ENCODE measurements at places on chromosomes 7 and 10. TPM values are rescaled to one million over a fixed set of nuclear protein-coding genes. Genes with fewer than 3 reads are reported as not detected.

The NAT16 gene
- not detected for total RNA-seq

The CACNA2D1 gene
- 1.4 TPM for total RNA-seq

The SFRP4 gene
- 0.42 TPM for total RNA-seq

The NPC1L1 gene
- 0.11 TPM for total RNA-seq

The C10orf105 gene
- not detected for total RNA-seq

The SYT15 gene
- 0.62 TPM for total RNA-seq

The GIMAP2 gene
- total RNA-seq, result 6.9 TPM

GRCh38 chr10:14084875-14085274 is 245.8 kb downstream of the FRMD4A start:
- no peaks in the 10 kb centered on the region for H3K4me1 ChIP-seq
- no peak overlapping the region for H3K27ac ChIP-seq
- no peaks in the 10 kb centered on the region for H3K36me3 ChIP-seq
- H3K27me3 ChIP-seq, result no peaks in the 10 kb centered on the region

DNA sequence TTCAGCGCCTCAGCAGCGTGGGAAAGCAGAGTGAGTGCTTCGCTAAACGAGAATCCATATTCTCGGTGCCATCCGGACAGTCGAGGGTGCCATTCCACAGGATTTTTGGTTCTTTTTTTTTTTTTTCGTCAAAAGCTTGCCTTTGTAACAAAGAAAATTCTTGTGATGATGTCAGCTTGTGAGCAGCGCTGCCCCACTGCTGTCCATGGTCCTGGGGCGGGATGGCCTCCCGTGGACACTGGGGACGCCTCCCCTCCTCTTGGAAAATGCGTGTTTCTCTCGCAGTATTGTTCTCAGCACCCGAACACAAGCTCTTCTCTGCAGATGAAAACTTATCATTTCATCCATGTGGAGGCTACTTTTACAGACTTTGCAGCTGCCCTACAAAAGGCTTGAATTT is 477.4 kb downstream of the TCERG1L start:
- no peak overlapping the region for H3K4me3 ChIP-seq
- H3K4me1 ChIP-seq, result no peaks in the 10 kb centered on the region
- no peak overlapping the region for H3K27ac ChIP-seq
- H3K27me3 ChIP-seq, result no peaks in the 10 kb centered on the region

GRCh38 chr7:155992538-155992937 is 180.3 kb upstream of the SHH start:
- peaks cover under 1% of the 10 kb centered on the region for H3K27me3 ChIP-seq
- H3K36me3 ChIP-seq, result no peaks in the 10 kb centered on the region
- H3K4me1 ChIP-seq, result no peaks in the 10 kb centered on the region
- no peak overlapping the region for H3K4me3 ChIP-seq

DNA sequence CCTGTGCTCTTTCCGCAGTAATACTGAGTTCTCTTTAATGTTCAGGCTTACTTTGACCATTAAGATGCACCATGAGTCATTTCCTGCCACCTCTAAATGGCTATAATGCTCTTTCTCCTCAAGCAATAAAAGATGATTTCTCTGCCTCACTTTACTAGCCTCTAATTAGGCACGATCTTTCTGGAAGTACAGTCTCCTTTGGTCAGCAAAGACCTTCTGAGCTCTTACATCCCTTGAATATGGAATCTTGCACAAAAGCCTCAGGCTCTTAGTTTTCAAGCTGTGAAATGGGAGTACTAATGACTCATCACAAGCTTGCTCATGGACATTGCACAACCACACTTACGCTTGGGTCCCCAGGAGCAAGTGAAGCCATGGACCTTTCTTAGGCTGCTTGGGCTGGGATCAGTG is 85.9 kb downstream of the FRMD4A start:
- no peaks in the 10 kb centered on the region for H3K4me1 ChIP-seq
- H3K27ac ChIP-seq, result no peak overlapping the region
- H3K27me3 ChIP-seq, result no peaks in the 10 kb centered on the region
- H3K4me3 ChIP-seq, result no peak overlapping the region
- H3K36me3 ChIP-seq, result no peaks in the 10 kb centered on the region

DNA sequence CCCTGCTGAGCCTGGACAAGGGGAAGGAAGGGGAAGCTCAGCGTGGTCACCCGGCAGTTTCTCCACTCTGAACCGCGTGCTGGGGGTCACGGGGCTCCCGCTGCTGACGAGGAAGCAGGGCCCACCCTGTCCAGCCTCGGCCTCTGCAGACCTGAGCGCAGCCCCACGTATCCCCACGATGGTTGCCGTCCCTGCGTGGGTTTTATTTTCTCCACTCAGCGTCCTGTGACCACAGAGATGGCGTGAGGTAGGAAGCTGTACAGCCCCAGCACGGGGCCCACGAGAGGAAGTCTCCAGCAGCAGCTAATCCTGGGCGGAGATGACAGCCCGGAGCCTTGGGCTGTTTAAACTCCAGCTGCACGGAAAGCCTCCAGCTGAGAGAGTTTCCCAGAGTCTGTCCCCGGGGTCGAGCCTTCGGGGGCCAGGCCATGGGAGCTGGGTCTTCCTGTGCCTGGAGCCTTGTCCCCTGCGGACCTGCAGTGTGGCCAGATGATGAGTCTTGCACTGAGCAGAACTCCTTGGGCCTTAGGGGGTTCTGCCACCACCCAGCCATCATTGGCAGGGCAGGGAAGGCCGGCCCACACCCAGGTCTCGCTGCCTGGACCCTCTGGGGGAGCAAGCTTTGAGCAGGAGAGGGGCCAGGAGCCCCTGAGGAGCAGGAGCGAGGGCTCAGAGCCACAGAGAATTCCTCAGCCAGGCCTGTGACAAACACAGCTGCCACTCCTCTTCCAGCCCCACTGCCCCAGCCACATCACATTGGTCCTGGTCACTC is 72.8 kb upstream of the FAM20C start:
- no peaks in the 10 kb centered on the region for H3K4me1 ChIP-seq
- peak; percentile 33 for DNase-seq
- no peaks in the 10 kb centered on the region for H3K27me3 ChIP-seq
- H3K36me3 ChIP-seq, result no peaks in the 10 kb centered on the region
- H3K27ac ChIP-seq, result peak overlapping the region; percentile 22

- no peaks in the 10 kb centered on the region for H3K4me1 ChIP-seq
- no peak for DNase-seq
- no peak overlapping the region for H3K27ac ChIP-seq
- no peaks in the 10 kb centered on the region for H3K36me3 ChIP-seq
These were observed 11.4 kb downstream of the NPVF start for GRCh38 chr7:25216837-25217236.

GRCh38 chr10:103968441-103969391 is 1.8 kb downstream of the SLK start:
- peak overlapping the region; percentile 77 for H3K4me3 ChIP-seq
- no peaks in the 10 kb centered on the region for H3K36me3 ChIP-seq
- peak overlapping the region; percentile 90 for H3K27ac ChIP-seq
- DNase-seq, result no peak
- H3K4me1 ChIP-seq, result peaks cover 3% of the 10 kb centered on the region
- no peaks in the 10 kb centered on the region for H3K27me3 ChIP-seq

DNA sequence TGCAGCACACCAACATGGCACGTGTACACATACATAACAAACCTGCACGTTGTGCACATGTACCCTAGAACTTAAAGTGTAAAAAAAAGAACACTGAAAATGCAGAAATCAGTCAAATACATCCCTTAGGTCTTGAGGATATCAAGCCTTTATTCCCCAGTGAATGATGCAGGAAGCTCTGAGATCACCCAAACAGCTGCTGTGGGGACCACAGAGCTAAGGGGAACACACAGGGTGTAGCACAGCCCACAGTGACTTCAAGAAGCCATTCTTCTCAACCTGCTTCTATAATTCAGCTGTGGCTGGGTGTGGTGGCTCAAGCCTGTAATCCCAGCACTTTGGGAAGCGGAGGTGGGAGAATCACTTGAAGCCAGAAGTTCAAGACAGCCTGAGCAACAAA is 314.9 kb downstream of the CALN1 start:
- H3K27ac ChIP-seq, result no peak overlapping the region
- H3K36me3 ChIP-seq, result no peaks in the 10 kb centered on the region
- no peaks in the 10 kb centered on the region for H3K27me3 ChIP-seq
- H3K4me3 ChIP-seq, result no peak overlapping the region
- no peak for DNase-seq
- no peaks in the 10 kb centered on the region for H3K4me1 ChIP-seq

DNA sequence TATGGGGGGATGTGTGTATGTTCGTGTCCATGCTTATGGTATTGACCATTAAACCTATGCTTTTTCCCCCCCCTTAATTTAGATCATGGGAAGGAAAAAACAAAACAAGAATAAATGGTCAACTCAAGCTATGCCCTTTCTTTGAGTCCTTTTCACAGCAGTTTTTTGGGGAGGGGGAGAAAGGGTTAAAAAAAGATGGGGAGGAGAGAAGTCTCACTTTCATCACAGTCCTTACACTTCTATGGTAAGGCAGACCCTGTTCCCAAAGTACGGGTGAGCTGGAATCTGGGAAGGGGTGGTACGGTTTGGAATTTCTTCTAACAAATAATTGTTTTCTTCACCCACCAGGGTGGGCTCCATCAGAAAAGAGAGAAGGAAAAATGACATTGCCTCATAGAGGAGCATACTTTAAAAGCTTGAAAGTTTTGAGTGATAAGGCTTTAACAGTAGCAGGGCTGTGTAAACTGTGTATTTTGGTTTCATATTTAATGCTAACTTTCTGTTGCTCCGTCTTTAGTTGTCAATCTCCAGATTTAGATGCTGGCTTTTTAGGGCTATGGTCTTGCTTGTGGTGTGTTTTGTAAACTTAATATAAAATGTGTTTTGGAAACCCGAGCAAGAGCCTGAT is 180.1 kb downstream of the TCF7L2 start:
- no peak overlapping the region for H3K4me3 ChIP-seq
- H3K4me1 ChIP-seq, result no peaks in the 10 kb centered on the region
- no peaks in the 10 kb centered on the region for H3K36me3 ChIP-seq
- H3K27ac ChIP-seq, result no peak overlapping the region
- no peak for DNase-seq
- no peaks in the 10 kb centered on the region for H3K27me3 ChIP-seq

DNA sequence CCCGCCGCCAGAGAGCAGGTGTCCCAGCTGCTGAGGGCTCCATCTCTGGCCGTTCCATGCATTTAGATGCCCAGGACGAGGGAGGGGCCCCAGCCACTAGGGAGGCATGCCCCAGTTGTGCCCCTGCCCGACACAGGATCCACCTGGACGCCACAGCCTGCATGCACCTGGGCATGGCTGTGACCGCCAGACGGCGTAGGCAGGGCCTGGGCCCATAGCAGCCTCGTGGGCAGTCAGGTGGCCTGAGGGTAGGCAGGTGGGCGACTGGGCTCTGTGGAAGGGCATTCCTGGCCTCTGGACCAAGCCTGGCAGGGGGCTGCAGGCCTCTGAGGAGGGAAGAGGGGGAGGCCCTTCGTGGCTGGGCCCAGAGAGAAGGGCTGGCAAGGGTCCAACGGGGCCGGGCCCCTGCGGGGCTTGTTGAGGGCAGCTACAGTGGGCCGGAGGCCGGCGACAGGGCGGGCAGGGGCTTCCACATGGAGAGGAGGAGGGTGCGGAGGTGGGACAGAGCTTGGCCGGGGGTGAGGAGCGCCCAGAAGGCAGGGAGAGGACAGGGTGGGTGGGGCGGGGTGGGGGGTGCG is 76.0 kb upstream of the NKX6-2 start:
- no peak for DNase-seq
- no peak overlapping the region for H3K4me3 ChIP-seq
- H3K4me1 ChIP-seq, result no peaks in the 10 kb centered on the region
- H3K27me3 ChIP-seq, result no peaks in the 10 kb centered on the region
- H3K36me3 ChIP-seq, result no peaks in the 10 kb centered on the region

DNA sequence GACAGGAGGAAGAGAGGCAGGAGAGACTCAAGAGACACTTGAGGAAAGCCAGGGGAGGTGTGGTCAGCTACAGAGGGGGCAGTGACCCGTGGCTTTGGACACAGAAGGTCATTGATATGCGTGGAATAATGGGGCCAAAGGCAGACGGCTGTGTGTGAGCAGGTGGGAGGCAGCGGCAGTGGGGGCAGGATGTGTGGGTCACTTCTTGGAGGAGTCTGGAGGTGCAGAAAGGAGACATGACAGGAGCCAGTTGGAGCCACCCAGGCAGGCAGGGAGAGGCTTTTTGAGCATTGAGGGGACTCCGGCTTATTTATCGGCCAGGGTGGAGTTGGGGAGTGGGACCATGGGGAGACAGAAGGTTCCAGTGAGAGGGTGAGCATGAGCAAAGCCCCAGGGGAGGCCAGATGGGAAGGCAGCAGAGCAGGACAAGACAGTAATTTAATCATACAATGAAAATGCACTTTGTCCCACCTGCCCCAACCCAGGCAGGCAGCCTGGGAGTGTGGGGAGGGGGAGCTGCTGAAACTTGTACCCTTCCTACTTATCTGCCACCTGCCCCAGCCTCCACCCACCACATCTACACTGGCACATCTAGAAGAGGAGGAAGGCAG is 5.0 kb downstream of the LDB3 start:
- no peaks in the 10 kb centered on the region for H3K36me3 ChIP-seq
- no peak overlapping the region for H3K27ac ChIP-seq
- H3K4me3 ChIP-seq, result no peak overlapping the region
- peaks cover 5% of the 10 kb centered on the region for H3K4me1 ChIP-seq

DNA sequence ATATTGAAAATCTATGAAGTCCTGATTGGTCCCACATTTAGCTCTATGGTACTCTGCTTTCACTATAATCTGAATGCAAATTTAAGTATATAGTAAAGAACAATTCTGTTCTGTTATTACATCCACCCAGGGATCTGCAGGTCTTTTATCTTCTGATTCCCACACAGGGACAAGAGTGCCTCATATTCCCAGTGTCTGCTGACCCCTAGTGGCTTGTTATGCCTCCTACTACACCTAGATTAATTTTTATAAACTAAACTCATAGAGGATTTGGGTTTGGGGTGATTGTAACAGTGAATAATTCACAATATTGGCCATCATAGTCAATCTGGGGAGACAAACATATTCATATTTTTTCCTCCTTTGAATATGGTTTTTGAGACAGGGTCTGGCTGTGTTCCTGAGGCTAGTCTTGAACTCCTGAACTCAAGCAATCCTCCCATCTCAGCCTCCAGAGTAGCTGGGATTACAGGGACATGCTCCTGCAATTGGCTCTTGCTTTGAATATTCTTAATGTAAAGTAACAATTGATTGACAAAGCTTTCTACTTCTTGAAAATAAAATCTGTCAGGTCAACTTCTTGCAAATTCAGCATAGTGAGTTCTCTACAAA is 282.1 kb downstream of the KCND2 start:
- peak; percentile 25 for DNase-seq
- no peak overlapping the region for H3K4me3 ChIP-seq

DNA sequence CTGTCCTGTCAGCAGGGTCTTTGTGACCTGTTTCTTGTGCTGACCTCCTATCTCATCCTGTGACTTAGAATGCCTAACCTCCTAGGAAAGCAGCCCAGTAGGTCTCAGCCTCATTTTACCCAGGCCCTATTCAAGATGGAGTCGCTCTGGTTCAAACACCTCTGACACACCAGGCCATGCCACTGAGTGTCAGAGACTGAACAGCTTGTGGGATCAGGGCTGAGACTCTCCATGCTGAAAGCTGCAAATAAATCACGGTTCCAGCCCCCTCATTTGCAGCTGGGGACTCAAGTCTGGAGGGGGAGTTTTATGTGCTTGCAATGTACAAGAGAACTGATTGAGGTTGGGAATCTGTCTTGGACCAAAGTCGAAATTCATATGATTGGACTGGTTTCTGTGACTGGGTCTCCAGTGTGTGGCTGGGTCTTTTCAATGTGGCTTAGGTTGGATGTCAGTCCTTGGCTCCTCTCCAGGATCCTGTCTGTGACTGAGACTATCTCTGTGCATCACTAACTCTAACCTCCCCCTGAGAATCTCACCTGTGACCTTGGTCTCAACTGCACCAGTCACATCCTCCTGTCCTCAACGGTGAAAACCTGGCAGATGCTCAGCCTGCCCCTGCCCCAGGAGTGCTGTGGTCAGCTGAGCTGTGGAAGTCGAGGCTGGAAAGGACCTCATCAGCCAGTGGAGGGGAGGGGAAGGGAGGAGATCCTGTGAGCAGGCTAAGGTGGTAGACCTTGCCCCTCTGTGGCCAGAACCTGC is 11.7 kb downstream of the PRF1 start:
- DNase-seq, result peak; percentile 7
- H3K36me3 ChIP-seq, result no peaks in the 10 kb centered on the region
- no peaks in the 10 kb centered on the region for H3K27me3 ChIP-seq
- no peak overlapping the region for H3K4me3 ChIP-seq
- H3K27ac ChIP-seq, result no peak overlapping the region
- no peaks in the 10 kb centered on the region for H3K4me1 ChIP-seq

Measured in colonic mucosa (tissue), 4 donors.